ENCODE measurements at places on chromosomes 11 and 22.

GRCh38 chr11:99766811-99767210, 746.1 kb downstream of the CNTN5 start:
- DNase-seq = no peak

DNA sequence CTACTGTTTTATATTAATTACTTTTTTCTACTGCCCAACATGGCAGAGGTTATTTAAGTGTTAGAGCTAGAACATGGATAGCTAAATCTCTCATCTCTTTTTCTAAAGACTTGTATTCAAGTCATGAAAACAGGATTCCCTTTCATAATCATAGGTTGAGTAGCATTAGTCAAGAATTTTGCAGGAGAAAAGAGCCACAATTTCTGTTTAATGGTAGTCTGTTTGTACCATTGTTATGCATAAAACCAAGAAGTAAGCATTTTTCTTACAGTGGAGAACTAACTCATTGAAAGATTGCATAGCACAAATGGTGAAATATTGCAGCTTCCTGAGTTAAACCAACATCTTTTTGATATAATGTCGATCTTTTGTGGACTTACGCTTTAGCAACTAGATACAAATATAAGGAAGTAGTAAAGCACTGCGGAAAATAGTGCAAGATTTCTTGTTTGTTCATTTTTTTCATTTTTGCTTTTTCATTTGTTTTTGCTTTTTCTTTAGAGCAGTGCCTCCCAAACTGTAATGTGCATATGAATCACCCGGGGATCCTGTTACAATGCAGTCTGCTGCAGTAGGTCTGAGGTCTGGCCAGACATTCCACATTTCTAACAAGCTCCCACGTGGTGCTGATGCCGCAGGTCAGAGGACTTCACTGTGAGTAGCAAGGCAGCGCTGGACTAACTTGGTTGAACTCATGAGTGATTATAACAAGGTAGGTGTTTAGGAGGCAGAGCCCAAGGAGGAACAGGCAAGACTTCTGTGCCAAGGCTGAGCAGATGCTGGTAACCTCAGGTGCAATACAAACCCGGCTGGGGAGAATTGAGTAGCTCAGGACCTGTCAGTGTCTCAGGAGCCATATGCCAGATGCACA, 4.6 kb downstream of the ETS1 start:
- peak; percentile 68 for DNase-seq

GRCh38 chr11:35138943-35139721, at the start of gene CD44:
Gene CD44 (plus strand): TSS chr11:35139171. CDS start chr11:35139304, 133 bp downstream.
- DNase-seq = no peak

GRCh38 chr11:111795334-111795985, 29.3 kb upstream of the PPP2R1B start:
- no peak for DNase-seq

- DNase-seq = no peak
Measured at GRCh38 chr11:46906609-46907041, 11.7 kb downstream of the LRP4 start.

DNA sequence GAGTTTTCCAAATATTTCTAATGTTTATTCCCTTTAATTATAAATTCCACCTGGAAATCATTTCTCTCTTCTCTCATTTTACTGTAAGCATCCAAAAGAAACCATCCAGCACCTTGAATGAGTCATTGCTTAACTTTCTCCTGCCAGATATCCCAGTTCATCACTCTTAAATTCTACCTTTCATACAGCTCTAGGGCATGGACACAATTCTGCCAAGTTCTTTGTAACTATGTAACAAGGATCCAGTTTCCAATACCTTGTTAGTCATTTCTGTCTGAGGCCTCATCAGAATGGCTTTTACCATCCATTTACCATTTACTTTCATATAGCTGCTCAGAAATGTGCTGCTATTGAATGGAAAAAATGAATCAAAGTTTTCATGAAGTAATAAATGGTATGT, 455.4 kb upstream of the TENM4 start:
- DNase-seq = no peak

DNA sequence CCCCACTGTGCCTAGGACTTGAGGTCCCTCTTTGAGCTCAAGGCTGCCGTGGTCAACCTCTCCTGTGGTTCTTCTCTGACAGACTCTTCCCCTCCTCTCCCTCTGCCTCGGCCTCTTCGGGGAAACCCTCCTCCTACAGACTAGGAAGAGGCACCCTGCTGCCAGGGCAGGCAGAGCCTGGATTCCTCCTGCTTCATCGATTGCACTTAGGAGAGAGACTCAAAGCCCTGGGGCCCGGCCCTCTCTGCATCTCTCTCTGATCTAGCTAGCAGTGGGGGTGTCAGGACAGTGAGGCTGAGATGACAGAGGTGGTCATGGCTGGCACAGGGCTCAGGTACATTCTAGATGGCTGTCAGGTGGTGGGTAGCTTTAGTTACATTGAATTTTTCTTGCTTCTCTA, 63.6 kb upstream of the EMID1 start:
- no peak for DNase-seq

DNA sequence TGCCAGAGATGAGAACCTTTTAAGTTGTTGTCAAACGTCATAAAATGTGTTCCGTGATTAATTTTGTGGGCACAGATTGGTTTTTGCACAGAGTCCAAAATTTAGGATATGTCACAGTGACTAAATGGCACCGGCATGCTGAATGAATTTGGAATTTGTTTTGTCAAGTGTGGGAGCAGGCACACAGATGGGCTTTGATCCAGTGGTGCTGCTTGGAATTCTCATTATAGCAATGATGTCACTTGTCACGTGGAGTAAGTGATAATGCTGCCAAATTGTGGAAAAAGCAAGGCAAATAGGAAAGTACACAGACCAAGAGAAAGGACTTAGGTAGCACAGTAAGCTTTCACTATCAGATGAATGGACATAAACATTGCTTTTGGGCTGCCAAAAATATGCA, 8.0 kb upstream of the LIN7C start:
- no peak for DNase-seq

- DNase-seq = no peak
Measured at GRCh38 chr11:65439331-65440181, 17.0 kb downstream of the NEAT1 start.

DNA sequence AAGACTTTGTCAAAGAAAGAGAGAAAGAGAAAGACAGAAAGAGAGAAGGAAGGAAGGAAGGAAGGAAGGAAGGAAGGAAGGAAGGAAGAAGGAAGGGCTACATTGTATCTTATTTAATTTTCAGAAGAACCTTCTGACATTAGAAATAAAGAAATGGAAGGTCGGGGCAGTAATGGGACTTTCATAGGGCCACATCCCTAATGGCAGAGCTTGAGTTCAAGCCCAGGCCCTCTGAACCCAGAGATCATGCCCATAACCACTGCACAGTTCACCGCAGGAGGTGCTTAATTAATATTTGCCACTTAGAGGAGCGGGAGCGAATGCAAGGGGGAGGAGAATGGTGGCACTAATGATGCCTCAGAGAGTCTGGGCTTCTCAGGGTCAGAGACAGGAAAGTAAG, 233.3 kb downstream of the MN1 start:
- no peak for DNase-seq

- DNase-seq = no peak
Measured at GRCh38 chr11:125625225-125625629, 264 bp downstream of the CHEK1 start.

GRCh38 chr11:114142707-114143106, 83.2 kb downstream of the ZBTB16 start:
- DNase-seq = no peak

GRCh38 chr11:95790933-95791708, 823 bp downstream of the CEP57 start:
- DNase-seq = peak; percentile 7

- peak; percentile 90 for DNase-seq
Measured at GRCh38 chr11:69075421-69076128, 26.8 kb downstream of the TPCN2 start.

DNA sequence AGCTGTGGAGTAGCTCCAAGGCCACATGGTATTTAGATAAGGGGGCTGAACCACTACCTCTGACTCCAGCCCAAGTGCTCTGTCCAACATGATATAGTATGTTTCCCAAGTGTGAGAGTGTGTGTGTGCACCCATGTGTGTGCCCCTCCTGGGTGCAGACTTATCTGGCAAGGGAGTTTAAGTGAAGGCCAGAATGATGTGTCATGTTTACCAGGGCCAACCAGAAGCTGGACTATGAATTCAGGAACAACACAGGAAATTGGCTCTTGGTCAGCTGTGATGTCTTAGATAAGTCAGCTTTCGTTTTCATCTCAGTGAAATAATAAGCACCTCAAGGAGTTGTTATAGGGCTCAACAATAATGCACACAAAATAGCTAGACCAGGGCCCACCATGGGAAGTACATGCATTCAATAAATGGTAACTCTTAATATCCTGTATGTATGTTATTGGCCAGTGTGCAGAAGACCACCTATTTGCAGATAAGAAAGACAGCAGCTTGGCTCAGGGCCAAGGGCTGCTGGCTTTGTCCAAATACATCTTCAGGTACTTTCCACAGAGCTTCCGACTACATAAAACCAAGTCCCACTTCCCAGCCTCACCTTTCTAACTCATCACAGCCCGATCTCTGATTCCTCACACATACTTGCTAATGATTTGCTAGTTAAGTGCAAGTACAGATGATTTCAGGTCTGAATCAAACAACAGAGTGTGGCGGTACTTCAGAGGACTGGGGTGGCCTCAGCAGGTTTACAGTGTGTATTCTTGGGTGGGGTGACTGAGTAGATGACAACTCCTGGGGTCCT, 120.9 kb downstream of the ME3 start:
- DNase-seq = no peak

GRCh38 chr11:91160661-91161060, 937.8 kb upstream of the CHORDC1 start:
- no peak for DNase-seq

- DNase-seq = no peak
Measured at GRCh38 chr11:68893282-68893681, 10.3 kb downstream of the MRPL21 start.

DNA sequence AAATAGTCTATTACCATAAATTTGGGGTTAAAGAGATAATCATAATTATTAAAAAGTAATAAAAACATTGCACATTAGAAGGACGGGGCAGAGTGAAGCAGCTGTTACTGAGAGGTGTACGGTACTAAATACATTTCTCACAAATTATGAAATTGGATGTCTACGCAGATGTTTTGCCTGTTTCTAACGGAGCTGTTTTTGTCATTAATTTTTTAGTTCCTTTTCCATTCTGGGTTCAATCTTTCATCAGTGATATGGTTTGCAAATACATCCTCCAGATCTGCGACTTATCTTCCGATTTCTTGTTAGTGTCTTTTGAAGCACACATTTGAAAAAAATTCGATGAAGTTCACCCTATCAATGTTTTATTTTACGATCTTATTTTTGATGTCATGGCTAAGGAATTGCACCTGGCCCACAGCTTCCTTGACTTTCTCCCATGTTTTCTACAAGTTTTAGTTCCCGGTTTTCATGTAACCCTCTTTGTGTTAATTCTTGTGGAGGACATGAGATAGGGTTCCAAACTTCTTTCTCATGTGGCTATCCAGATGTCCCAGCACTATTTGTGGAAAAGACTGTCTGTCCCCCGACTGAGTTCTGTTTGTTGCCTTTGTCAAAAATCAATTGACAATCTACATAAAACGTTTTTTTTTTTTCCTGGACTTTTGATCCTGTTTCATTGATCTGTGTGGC, 21.3 kb upstream of the KRTAP5-6 start:
- no peak for DNase-seq

DNA sequence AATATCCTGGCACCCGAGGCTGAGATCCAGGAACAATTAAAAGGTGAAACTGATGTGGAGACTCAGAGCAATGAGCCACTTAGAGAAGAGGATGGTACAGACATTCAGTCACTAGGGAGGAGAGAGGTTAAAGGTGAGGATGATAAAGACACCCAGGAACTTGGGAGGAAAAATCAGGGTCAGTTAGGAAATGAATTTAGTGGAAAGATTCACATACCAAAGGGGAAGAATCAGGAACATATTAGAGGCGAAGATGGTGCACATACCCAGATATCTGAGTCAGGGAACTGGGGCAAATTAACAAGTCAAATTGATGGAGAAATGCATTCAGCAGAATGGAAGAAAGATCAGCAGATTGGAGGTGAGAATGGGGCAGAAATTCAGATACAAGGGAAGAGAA, 4.1 kb upstream of the MEI1 start:
- no peak for DNase-seq

- DNase-seq = no peak
Measured at GRCh38 chr11:87812571-87813365, 362.5 kb downstream of the RAB38 start.

DNA sequence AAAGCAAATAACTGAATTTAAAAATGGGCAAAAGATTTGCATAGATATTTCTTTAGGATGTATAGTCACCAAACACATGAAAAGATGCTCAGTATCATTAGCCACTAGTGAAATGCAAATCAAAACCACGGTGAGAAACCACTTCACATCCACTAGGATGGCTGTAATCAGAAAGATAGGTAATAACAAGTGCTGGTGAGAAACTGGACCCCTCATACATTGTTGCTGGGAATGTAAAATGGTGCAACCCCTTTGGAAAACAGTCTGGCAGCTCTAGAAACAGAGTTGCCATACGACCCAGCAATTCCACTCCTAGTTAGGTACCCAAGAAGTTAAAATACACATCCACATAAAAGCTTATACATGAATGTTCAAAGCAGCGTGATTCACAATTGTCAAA, 16.3 kb downstream of the RPUSD4 start:
- no peak for DNase-seq

- DNase-seq = no peak
Measured at GRCh38 chr22:46665751-46666280, 45.6 kb downstream of the GRAMD4 start.

- DNase-seq = no peak
Measured at GRCh38 chr11:42913731-42914130, 398.1 kb upstream of the API5 start.

DNA sequence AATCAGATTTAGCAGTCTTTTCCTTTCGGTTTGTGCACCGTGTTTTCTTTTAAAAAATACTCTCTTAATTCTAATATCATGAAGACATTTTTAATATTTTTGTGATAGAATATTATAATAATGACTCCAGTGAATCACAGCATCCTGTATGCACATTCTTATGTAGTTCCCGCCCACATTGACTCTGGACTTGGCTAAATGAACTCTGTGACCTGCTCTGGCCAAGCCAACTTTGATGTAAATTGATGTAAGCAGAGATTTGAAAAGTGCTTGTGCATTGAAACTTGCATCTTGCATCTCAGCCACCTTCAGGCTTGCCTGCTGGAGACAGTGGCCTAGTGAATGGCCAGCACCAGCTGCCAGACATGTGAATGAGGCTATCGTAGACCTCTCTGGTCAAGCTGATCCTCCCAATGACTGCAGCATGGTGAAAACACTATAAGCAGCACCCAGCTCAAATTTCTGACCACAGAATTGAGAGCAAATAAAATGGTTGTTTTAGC, 29.2 kb upstream of the PGM2L1 start:
- no peak for DNase-seq

- no peak for DNase-seq
Measured at GRCh38 chr11:8615291-8616032, 21.4 kb upstream of the STK33 start.

- no peak for DNase-seq
Measured at GRCh38 chr11:134714021-134714656, 302.1 kb upstream of the B3GAT1 start.

- DNase-seq = no peak
Measured at GRCh38 chr11:57378186-57378585, 2.8 kb downstream of the PRG3 start.

- no peak for DNase-seq
Measured at GRCh38 chr11:132423266-132423665, 1052.9 kb downstream of the NTM start.

GRCh38 chr11:102196816-102197215, 86.6 kb downstream of the YAP1 start:
- DNase-seq = no peak

- no peak for DNase-seq
Measured at GRCh38 chr11:135075740-135076139, 663.7 kb upstream of the B3GAT1 start.

GRCh38 chr22:33757802-33758483, 162.3 kb downstream of the LARGE1 start:
- no peak for DNase-seq
